H7 (cell line): ENCODE measurements at places on chromosomes 12 and 14. TPM values are rescaled to one million over a fixed set of nuclear protein-coding genes. Genes with fewer than 3 reads are reported as not detected.

Gene SCN8A
- total RNA-seq: 3.9 and 4.8 TPM in 2 replicates

DNA sequence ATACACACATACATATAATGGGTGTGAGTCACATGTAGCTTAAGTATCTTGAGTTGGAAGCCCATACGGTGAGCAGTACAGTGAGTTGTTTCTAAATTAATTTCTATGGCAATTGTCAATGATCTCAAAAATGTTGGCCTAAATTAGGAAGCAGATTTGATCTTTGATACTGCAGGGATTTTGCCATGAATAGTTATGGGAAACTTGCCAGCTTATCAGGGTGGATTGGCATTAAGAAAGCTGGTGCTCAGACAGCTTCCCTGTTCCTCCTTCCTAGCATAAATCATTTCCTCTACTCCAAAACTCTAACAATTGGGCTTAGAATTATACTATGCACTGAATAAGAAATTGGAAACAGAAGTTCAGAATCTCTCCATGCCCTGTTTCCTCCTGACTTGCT is 150.9 kb upstream of the FRMD6 start:
- DNase-seq: no peak

DNA sequence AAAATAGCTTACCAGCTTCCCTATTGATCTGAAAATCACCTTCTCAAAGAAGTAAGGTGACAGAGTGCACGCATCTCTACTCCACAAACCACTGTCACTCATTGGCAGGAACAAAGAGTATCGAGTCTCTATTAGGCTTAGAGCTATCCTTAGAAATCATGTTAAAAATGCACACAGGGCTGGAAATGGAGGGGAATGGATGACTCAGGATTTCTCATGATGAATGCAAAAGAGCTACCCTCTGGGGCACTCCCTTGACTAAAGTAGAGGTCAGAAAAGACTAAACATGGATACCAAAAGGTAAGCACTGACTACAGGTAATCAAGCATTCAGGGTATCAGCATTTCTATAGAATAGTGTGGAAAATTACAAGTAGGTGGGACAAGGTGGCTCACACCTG is 96.1 kb upstream of the ANO4 start:
- no peak for DNase-seq

- peak; percentile 98 for DNase-seq
These were observed 26.2 kb downstream of the BCL11B start for GRCh38 chr14:99245564-99246511.

GRCh38 chr12:15701631-15702156 is 87.5 kb downstream of the EPS8 start:
- DNase-seq: no peak

Gene DDN
- 0.10 and 0.30 TPM in 2 replicates for total RNA-seq

DNA sequence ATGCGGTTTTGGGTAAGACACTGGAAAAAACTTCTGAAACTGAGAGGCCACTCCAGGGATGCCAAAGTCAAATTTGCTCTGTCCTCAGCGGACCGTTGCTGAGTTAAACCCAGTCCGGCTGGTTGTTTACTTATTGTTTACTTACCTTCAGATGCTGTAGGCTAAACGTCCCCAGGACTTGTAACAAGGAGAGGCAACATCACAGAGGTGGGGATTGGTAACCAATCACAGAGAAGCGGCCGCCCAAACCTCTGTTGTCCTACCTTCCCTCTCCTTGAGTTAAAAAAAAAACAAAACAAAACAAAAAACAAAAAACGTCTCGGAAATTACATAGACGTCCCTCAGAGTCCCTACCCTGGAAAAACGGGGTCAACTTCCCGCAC is 380 bp downstream of the ANO2 start:
- DNase-seq: peak; percentile 38

Gene CACNA2D4
- total RNA-seq: 0.03 and 0.22 TPM in 2 replicates

GRCh38 chr14:73712071-73712506 is 2.1 kb downstream of the PNMA1 start:
- DNase-seq: no peak

- no peak for DNase-seq
These were observed 4.4 kb downstream of the IPO8 start for GRCh38 chr12:30691122-30691879.

DNA sequence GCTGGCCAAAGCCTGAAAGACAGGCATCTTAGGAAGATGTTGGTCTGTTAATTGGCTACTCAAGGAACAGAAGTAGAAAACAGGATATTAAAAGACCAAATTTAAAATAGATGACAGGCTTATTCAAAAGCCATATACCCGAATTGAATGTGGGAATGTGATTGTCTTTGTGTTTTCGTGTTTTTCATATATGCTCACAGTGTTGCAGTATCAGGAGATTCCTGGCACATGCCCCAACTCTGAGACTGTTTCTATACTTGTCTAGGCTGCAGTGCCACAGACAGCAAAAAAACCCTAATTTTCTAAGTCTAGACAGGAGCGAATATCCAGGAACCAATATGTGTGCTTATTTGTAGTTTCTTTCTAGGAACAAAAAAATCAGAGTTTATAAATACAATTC is 57.4 kb upstream of the KRR1 start:
- no peak for DNase-seq

DNA sequence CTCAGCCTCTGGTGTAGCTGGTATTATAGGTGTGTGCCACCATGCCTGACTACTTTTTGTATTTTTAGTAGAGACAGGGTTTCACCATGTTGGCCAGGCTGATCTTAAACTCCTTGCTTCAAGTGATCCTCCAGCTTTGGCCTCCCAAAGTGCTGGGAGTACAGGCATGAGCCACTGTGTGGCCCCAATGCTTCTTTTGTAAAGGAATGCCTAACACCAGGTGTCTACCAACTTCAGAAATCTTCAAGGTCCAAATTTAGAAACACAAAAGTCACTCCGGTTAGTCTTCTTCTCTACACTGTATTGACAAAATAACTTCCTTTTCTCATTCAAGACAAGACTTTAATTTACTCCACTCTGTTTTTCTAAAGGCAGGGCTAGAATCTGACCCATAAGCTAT is 188.7 kb downstream of the PRKD1 start:
- no peak for DNase-seq

DNA sequence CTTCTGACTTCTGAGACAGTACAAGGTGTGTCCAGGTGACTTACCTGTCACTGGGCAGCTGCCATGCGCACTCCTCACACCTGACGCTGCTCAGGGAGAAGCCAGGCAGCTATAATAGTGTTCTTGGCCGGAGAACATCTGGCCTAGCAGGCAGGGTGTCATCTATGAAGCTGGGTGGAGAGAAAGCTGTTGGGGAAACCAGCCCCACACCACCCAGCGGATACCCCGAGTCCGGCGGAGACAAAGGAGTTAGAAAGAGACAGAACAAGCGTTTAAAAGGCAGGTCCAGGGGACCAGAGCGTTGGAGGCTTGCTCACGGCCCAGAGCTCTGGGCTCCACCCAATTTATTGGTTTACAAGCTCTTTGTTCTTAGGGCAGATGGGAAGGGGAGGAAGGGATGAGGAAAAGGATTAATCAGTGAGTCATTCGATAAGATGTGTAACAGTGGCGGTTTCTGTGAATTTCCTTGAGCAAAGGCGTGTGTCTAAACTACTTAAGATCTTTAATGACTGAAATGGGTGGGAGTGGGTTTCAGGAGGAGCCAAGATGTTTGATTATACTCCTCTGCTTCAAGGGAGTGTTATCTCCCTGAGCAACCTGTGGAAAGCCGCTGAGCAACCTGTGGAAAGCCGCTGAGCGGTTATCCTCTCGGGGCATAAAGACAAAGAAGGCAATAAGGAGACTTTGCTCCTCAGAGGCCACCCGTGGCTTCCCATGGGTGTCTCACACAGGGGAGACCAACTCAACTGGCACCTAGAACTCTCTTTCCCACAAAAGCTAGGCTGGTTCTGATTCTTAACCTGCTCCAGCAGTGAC is at the start of gene GALNT8:
Gene GALNT8, plus strand, starts transcription at position 580 of the 816 bp plus-strand sequence. CDS start 278 bp downstream, outside the sequence.
- no peak for DNase-seq

Gene GPRC5A
- total RNA-seq: 0.07 TPM in 1 of 2 replicates, not detected in the other

Gene ZC3H10
- total RNA-seq: 8.2 and 11.3 TPM in 2 replicates

DNA sequence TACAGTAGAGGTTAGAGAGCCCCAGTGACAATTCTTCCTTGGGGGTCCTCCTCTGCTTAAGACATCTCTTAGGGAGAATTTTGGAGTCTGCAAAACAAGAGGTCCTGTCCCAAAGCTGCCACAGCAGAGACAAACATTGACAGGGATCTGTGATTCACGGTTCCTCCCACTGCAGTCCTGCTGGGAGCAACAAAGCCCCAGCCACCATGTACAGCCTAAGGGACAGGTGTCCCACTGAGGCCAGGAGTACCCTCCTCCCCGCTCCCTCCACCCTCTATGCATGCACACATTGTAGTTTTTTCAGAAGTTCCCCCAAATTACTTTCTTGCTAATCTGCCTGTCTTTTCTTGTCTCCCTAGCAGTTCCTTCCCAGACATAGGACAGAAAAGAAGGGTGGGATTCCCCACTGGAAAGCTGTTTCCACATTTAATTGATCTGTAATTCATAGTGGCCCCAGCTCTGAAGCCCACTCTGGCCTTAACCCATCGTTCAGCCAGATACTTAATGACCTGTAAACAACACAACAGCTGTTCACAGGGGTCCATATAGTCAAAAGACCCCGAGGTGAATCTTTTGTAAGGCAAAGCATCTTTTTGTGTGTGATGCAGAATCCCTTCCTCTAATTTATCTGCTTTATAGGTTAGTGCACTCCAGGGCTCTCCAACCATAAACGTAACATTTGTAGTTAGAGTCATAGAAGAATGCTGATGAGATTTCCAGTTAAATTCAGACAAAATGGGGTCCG is 13.9 kb upstream of the PRICKLE1 start:
- peak; percentile 41 for DNase-seq

- no peak for DNase-seq
These were observed 316.4 kb downstream of the NOVA1 start for GRCh38 chr14:26281280-26281998.
